ENCODE measurements at places on chromosomes 1 and 21.
A peak's percentile ranks its signal among the peaks of the same experiment; 100 is the strongest.

GRCh38 chr1:8184301-8184700, 133.6 kb upstream of the SLC45A1 start:
- DNase-seq, result no peak

- DNase-seq, result no peak
Observed at GRCh38 chr1:177138347-177138746, 26.2 kb downstream of the ASTN1 start.

DNA sequence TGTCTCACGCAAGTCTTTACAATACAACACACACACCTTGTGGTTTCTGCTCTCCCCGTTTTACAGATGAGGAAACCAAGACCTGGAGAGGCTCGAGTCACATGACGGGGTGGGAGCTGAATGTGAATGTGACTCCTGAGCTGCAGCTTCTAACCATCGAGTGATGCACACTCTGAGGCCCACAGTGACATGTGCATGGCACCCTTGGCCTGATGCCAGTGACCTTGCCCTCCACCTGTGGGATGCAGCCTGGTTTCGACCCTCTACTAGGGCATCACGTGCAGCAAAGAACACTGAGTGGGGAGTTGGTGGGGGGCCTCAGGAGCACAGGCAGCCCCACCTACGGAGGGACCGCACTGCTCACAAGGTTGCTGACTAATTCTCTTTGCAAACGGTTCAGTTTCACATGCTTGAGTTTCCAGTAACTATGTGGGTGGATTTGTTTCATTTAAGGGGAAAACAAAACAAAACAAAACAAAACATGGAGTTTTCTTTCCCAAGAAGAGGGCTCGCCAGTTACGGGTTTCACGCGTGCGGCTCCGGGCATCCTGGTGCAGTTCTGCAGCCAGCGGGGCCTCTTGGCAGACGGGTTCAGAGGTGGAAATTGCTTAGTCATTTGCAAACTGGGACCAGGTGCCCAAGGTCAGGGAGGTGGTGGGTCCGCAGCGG, 22.9 kb downstream of the SPSB1 start:
- no peak for DNase-seq

GRCh38 chr1:29986986-29987385, 736.4 kb downstream of the MATN1 start:
- DNase-seq, result no peak

DNA sequence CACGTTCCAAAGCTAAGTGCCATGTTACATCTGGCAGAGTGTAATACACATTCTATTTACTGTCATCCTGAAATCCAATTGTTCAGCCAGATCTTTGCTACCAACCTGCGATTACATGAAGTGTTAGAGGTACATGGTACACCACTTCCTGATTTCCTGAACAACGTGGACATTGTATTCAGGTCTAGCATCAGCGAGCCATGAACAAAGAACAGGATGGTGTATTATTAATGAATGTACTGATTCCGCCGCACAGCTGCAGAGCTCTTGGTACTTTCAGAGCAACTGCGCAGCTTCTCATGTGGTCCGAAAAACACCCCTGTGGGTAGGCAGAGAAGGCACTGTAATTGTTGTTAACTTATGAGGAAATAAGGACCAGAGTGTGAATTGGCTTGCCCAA, 511.4 kb downstream of the AJAP1 start:
- DNase-seq, result no peak

DNA sequence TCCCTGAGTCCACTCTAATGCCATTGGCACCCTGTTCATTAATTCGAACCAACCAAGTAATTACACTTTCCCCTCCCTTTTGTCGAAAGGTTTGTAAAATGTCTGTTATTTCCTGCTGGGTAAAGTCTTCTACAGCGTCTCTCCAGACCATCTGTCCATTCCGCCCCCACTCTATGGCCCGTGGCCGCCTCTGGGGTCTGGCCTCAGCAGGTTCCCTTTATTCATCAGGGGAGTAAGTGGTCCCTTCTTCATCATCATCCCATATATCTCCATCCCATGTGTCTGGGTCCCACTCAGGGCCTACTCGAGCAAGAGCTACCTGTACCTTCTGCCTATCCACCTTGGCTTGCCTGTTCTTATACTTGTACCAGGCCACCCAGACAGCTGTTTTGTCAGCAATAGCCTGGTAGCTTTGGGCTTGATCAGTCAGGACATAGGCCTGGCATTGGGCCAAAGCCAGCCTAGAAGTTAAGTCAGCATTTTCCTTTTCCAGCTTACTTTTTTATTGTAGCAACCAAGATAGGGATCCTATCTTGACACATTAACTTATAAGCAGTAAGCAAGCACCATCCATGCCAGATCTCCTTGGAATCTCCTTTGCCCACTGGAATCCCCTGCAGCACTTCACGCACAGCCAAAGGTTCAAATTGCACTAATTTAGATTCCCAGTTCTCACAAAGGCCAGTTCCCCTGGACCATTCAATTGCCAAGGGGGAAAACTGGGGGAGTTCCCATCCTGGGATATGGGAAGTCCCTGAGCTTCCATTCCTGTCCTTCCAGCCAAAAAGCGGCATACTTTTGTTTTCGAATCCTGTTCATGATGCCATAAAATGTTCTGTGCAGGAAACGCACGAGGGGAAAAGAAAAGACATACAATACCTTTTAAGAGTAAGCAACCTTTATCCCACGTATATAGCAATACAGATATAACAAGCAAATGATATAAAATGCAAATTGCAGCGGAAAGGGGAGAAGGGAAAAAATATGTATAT, 6.6 kb upstream of the STUM start:
- no peak for DNase-seq

DNA sequence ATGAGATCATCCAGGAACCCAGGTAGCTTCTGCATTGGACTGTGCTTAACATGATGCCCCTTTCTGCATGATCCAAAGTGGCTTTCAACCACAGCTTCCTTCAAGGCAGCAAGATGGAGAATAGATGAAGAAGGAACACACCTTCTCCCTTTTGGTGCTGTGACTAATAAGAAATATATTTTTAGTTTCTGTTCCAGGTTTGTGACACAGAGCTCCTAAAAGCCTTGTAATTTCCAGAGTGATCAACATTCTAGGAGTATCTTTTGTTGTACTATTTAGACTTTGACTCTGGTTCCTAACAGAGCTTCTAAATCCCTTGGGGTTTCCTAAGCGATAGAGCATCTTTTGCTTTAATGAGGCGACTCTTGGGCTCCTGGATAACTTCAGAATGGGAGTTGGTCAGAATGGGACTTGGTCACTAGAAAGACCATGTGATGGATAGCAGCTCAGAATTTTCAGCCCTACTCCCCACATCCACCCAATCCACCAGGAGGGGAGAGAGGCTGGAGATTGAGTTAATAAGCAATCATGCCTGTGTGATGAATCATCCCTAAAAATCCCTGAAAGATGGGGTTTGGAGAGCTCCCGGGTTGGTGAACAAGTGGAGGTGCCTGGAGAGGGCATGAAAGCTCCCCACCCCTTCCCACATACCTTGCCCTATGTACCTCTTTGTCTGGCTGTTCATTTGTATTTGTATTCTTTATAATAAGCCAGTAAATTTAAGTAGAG, 134.8 kb downstream of the FGGY start:
- DNase-seq, result no peak

DNA sequence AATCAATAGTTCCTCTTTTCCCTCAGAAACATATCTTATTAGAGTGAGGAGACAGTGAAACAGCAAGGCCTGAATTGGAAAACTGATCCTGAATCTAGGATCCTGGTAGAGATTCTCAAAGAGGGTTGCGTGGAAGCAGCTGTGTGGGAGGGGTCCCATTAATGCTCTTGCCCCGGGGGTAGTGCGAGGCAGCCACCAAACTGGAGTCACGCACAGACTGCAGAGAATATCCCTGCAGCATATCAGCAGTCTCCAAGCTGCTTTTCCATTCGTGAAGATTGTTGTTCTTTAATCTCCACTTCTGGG, 150.1 kb downstream of the DISC1 start:
- DNase-seq, result no peak

DNA sequence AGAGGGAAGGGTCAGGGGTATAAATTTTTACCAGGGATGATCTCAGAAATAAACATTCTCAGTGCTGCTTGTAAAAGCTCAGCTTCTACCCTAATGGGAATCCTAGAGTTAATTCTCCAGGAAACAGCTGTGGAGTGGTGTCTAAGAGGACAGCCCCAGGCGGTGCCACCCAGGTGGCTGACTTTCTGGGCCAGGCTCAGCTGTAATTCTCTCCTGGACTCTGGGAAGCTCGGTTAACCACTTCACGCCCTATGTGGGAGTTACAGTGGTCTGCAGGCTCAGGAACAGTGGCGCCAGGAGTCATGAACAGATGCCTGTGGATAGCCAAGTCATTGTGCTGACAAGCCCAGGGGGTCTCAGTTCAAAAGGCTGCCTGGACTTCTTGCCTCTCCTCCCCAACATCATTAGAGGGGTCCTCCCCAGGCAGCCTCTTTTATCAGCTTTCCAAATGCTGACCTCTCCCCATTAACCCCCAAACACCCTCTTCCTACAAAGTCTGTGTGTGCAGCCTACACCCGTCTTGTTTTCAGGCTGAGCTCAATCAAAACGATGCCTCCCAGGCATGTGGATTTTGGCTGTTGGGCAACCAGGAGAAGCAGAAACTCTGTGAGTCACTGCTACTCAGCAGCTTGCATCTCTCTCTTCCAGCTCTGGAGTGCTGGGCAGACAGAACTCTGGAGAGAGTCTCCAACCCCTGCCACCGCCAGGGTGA, 1.2 kb downstream of the HHIPL2 start:
- DNase-seq, result no peak

GRCh38 chr1:148383966-148384365, 99.1 kb downstream of the PPIAL4G start:
- DNase-seq, result no peak

- DNase-seq, result no peak
Observed at GRCh38 chr1:86263101-86263500, 106.5 kb upstream of the COL24A1 start.

- DNase-seq, result no peak
Observed at GRCh38 chr1:46411601-46412341, 17.7 kb downstream of the FAAH start.

DNA sequence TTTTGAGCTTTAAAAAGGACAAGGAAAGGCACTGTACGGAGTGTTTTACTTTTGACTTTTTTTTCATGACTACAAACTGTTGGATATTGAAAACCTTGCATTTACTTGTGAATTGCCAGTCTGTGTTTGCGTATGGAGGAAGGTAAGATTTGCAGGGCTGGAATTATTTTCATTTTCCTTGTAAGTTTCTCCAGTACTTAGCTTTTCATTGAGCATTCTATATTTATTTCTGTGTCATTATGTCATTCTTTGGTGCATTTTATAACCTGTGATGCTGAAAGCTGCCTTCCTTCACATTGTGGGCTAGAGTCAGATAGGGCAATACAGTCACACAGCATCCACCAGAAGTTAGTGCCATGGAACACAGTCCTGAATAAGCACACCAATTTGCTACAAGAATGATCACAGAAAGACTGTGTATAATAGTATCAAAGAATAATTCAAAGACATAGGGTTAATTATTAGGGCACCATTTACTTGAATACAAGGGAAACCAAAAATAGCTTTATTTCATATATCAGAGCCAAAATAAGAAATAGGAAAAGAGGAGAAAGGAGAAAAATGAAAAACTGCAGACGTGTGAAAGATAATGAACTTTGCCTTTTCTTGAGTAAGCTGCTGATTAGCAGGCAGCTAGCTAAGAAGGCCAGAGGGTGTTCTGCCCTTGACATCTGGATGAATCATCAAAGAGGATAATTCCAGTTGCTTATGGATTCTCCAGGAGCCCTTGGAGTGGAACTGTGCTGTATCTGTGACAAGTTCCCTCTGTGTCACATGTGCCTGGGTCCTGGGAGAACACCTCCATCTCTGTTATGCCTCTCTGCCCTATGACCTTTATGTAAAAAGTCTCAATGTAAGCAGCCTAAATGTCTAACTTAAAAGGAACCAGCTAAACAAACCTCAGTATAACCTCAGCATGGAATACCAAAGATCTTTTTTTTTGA, 8.0 kb upstream of the FAM20B start:
- DNase-seq, result no peak

DNA sequence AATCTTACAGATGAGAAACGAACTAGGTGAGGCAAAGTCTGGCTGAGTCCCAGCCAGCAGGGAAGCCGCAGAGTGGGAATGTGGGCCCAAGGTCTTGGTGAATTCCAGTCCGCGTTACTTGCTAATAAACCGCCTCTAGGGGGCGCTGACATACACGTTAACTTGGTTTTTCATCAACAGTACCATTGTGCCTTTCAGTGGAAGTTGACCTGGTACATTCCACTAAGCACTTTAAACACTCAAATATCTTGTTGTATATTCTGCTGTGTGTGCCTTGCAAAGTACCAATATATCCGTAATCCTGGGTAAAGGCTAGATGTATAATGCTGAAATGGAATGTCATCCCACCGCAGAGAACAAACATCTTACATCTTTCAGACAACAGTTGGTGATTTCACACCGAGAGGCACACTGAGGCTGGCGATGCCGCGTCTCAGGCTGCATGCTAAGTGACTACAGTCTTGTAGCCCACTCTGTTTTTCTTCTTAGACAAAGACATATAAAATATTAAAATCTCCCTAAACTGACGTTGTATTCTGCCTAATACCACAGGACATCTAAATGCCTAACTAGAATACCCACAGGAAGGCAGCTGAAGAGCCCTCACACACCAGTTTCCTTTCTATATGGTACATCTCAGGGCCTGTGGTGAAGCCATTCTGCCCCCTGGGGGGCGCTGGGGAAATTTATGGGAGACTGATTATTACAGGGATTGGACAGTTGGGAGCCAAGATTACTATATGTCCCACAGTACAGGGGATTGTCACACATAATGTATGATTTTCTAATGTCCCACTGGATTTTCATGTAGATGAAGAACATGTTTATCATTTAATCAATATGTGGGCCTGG, 49.2 kb upstream of the C1orf198 start:
- peak; percentile 27 for DNase-seq

GRCh38 chr1:94106716-94107115, 14.2 kb downstream of the ABCA4 start:
- no peak for DNase-seq

GRCh38 chr1:197600751-197601150, 174.5 kb downstream of the DENND1B start:
- DNase-seq, result no peak

DNA sequence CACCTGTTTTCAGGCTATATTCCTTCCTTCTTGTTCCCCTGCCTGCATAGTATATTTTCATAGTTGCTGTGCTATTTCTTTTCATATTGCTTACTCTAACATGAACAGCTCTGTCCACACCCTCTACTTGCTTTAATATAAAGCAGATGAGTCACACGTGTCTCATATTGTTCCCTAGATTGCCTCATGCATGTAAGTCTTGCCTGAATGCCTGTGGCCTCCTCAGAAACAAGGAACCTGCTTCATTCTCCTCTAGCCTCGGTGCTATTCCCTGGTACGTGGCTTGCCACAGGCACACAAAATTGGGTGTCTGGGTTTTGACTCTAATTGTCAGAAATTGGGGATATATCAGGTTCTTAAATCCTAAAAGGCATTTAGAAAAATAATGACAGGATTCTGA, 16.5 kb upstream of the PKP1 start:
- no peak for DNase-seq

DNA sequence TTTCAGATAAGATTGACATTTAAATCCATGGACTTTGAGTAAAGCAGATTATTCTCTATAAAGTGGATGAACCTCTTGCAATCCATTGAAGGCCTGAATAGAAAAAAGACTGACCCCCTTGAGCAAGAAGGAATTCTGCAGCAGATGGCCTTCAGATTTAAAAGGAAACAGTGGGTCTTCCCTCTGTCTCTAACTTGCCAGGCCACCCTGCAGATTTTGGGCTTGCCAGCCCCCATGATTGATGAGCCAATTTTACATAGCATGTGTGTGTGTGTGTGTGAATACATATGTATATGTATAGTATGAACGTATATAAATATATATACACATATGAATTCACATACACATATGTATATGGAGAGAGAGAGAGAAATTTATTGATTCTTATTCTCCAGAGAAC, 113.4 kb downstream of the GRIK1 start:
- no peak for DNase-seq

GRCh38 chr1:155006601-155007101, 4.0 kb downstream of the ZBTB7B start:
- peak; percentile 50 for DNase-seq

Measured in stimulated activated naive B cell treated with anti-CD40 and anti-IgM and Interleukin-4, amounts not matched to agents 10 μg/mL and 1 μg/mL and 100 μg/mL, for 72 hours (primary cell).